Left lung (tissue), 14 donors: ENCODE measurements at places on chromosomes 3 and 15. TPM values are rescaled to one million over a fixed set of nuclear protein-coding genes. Genes with fewer than 3 reads are reported as not detected.

The TRH gene
- total RNA-seq = not detected

The DPPA4 gene
- not detected for total RNA-seq

The NEK11 gene
- total RNA-seq = 7.9 TPM

The DAZL gene
- total RNA-seq = not detected

The IL17RB gene
- total RNA-seq = 5.5 TPM

GRCh38 chr15:32682569-32682968, 35.2 kb upstream of the GREM1 start:
- no peak overlapping the region for H3K27ac ChIP-seq
- DNase-seq = no peak
- H3K36me3 ChIP-seq = no peaks in the 10 kb centered on the region
- no peaks in the 10 kb centered on the region for H3K27me3 ChIP-seq
- peaks cover 6% of the 10 kb centered on the region for H3K4me1 ChIP-seq
- no peak overlapping the region for H3K4me3 ChIP-seq

GRCh38 chr3:110618512-110619226, 452.9 kb upstream of the NECTIN3 start:
- H3K36me3 ChIP-seq = no peaks in the 10 kb centered on the region
- no peak overlapping the region for H3K27ac ChIP-seq
- no peaks in the 10 kb centered on the region for H3K4me1 ChIP-seq
- H3K27me3 ChIP-seq = no peaks in the 10 kb centered on the region
- no peak for DNase-seq

- no peak for DNase-seq
- no peaks in the 10 kb centered on the region for H3K27me3 ChIP-seq
- H3K36me3 ChIP-seq = no peaks in the 10 kb centered on the region
- no peaks in the 10 kb centered on the region for H3K4me1 ChIP-seq
- no peak overlapping the region for H3K4me3 ChIP-seq
These were observed 32.7 kb downstream of the RBM6 start for GRCh38 chr3:49972656-49973055.

DNA sequence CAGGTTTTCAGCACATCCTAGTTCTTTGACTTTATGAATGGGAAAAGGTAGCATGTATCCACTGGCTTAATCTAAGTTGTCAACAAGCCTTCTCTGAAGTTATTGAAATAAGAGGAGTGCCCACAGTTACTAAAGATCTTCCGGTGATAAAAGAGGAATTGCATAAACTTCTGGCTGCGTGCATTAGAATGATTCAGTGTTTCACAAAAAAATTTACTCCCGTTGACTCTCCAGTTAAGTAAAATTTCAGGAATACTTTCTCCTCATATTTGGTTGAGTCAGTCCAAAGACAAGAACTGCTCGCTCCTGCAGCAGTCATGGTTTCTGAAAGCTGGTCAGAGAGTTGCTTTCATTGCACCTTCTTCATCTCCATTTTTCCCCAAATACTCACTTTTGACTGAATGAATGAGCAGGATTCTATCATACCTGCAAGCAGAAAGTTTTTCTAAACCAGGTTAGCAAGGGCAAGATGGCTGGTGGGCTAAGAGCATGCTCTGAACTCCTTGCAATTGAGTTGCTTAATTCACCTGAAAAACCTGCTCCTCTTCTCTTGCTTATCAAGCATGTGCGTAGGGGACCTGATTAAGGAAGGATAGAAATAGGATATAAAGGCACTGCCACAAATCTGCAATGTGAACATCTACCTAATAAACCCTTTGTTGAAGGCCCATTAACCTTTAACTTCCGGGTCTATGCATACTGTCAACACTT, 64.2 kb upstream of the TIMP4 start:
- no peaks in the 10 kb centered on the region for H3K27me3 ChIP-seq
- H3K4me1 ChIP-seq = peaks cover 15% of the 10 kb centered on the region
- H3K27ac ChIP-seq = peak overlapping the region; percentile 53

DNA sequence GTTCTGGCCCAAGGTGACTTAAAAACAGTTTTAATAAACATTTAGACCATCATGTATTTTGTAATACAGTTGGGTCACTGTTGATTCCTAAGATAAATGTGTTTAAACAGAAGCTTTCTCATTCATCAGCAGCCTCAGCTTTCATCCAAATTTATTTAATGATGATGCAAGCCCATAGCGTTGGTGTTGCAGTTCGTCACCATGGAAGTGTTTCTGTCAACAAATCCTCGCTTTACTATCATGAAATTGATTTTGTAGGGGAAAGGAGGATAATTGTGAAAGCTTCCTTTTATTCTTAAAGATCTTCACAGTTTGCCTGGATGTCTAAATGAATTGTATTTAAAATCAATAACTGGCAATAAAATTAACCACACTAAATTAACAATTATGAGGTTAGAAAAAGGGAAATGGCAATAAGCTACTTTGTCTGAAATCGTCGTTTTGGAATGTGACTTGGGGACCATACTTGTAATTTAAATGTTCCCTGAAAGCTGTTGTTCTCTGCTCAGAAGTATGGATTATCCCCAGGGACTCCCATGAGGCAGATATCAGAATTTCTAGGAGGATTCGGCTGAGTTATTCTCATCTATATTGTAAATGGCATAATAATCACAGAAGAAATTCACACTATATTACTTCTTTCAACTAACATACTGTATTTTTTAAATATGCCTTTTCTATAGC, 29.0 kb downstream of the CMSS1 start:
- DNase-seq = no peak
- H3K36me3 ChIP-seq = no peaks in the 10 kb centered on the region
- H3K4me1 ChIP-seq = peaks cover 19% of the 10 kb centered on the region
- peak overlapping the region; percentile 65 for H3K27ac ChIP-seq

DNA sequence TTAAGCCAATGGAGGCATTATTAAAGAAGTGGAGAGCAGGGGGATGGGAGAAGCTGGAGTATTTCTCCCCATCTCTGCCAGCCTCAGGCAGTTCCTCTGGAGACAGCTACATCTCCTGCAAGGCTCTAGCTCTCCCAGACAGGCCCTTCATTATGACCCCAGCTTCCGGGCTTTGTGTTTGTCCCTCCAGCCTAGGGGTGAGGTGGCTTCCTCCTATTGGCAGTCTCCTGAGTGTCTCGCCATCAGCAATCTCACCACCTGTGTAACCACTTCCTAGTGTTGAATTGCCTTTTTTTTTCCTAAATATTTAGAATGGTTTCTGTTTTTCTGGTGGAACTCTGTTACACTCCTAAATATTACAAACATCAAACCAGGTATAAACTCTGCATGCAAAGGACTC, 122.3 kb downstream of the FAM174B start:
- H3K36me3 ChIP-seq = no peaks in the 10 kb centered on the region
- no peaks in the 10 kb centered on the region for H3K27me3 ChIP-seq
- no peak overlapping the region for H3K4me3 ChIP-seq
- no peaks in the 10 kb centered on the region for H3K4me1 ChIP-seq

- H3K27ac ChIP-seq = no peak overlapping the region
- H3K4me3 ChIP-seq = no peak overlapping the region
- no peaks in the 10 kb centered on the region for H3K4me1 ChIP-seq
- DNase-seq = no peak
- no peaks in the 10 kb centered on the region for H3K36me3 ChIP-seq
These were observed 26.7 kb upstream of the PIAS1 start for GRCh38 chr15:68027388-68027787.

GRCh38 chr3:124800511-124801258, 70.4 kb downstream of the UMPS start:
- H3K27ac ChIP-seq = no peak overlapping the region
- H3K27me3 ChIP-seq = no peaks in the 10 kb centered on the region
- H3K4me1 ChIP-seq = no peaks in the 10 kb centered on the region
- H3K36me3 ChIP-seq = no peaks in the 10 kb centered on the region

DNA sequence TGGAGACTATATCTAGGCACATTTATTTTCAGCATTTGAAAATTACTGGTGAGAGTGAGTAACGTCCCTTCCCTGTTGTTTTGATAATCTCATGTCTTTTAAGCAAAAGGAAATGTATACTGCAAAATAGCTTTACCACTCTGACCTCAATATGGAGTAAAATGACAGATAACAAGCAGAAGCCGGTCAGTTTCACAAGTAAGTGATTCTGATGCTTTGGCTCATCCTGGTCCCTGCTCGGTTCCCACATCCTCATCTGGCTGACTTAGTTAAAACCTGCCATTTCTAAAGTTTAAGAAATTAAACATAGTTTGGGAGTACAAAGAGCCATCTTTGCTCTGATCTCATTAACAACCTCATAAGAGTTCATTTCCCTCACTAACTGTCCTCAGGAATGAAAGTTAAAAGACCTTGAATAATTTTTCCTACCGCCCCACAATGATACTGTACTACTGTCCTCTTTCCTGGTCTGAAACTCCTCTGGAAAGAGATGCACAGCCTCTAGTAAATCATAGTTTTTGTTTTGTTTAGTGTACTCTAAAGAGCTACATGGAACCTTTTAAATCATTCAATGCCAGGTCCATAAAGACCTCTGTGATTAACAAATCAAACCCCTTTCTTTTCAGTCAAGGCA, 72.3 kb upstream of the ICE2 start:
- DNase-seq = no peak
- H3K4me1 ChIP-seq = no peaks in the 10 kb centered on the region
- no peaks in the 10 kb centered on the region for H3K36me3 ChIP-seq
- H3K27me3 ChIP-seq = no peaks in the 10 kb centered on the region
- H3K4me3 ChIP-seq = no peak overlapping the region

- no peak overlapping the region for H3K4me3 ChIP-seq
- H3K36me3 ChIP-seq = no peaks in the 10 kb centered on the region
- DNase-seq = no peak
- H3K4me1 ChIP-seq = no peaks in the 10 kb centered on the region
- H3K27me3 ChIP-seq = no peaks in the 10 kb centered on the region
- no peak overlapping the region for H3K27ac ChIP-seq
These were observed 260.8 kb downstream of the ARPP21 start for GRCh38 chr3:35900079-35900478.

DNA sequence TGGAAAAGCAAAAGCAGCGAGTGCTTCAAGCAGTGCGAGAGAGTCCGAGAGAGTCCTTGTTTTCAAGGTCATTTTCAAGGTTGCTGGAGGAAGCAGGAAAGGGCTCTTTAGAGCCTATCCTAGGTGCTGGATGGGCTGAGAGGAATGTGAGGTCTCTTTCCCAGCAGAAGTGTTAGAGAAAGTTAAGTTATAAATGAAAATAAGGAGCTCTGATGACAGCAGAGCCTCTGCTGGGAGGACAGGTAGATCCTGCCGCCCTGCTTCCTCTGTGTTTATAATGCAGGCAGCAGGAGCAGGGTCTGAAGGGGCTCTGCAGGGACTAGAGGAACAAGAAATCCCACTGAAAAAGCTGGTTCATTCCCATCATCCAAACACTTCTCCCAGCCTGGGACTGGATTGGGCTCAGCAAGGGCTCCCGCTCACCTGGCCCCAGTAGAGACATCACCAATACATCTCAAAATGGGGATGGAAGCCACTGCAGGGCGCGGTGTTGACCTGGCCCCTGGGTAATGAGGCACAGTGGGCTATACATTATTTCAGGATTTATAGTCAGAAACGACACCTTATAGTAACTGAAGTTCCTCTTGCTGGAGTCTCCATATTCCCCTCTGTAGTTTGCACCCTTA, 41.5 kb upstream of the RAB6B start:
- H3K4me1 ChIP-seq = no peaks in the 10 kb centered on the region
